Activated naive CD4-positive, alpha-beta T cell treated with anti-CD3 and anti-CD28 coated beads, Interleukin-2, amount 50 U/mL, for 16 hours (primary cell): ENCODE measurements at places on chromosomes 3 and 15.

- no peak for DNase-seq
Observed at GRCh38 chr3:106797461-106797860, 579.8 kb upstream of the CCDC54 start.

DNA sequence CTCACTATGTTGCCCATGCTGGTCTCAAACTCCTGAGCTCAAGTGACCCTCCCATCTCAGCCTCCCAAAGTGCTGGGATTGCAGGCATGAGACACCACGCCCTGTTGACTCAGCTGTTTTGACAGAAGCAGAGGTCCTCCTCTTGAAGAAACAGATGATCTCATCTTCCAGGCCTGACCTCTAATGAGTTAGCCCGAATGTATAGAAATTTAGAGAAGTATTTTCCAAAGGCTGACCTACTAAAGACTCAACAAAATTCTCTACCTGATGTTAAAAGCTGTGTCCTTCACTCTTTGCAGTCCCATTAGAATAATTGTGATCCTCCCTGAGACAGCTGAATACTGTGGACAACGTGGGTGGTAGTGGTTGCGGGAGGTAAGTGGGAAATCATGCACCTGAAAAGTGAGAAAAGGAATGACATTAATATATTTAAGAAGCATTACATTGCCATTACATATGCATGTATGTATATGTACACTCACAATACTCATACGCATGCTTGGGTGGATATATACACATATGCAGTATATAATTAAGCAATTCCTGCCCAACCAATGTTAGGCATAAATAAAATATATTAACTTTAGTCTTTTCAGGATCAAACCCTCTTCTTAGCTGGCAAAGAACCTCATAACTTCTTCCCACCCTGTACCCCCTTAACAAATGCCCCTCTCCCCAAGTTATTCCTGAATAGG lies 204.6 kb upstream of the NR2F2 start:
- no peak for DNase-seq

DNA sequence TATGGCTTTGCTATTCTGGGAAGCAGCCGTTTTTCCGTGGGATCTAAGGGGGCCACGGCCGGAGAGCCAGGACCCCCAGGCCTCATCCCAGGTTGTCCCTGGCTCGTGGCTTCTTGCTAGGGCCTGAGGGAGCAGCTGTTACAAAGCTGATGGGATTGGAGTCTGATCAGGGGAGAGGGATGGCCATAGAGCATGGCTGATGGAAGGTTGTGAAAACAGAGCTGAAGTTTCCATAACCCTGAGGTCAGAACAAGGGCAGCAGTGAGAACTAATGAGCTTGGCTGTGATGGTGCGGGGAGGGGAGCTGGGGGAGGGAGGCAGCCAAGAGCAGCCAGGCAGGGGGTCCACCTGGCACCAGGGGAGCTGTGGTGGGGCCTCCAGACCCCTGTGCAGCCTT lies 63.0 kb downstream of the LINGO1 start:
- DNase-seq = no peak

GRCh38 chr3:154615471-154615870 lies 185.5 kb upstream of the GPR149 start:
- no peak for DNase-seq

- no peak for DNase-seq
Observed at GRCh38 chr15:29050870-29051269, 165.1 kb downstream of the APBA2 start.

- no peak for DNase-seq
Observed at GRCh38 chr3:154538566-154539360, 108.8 kb upstream of the GPR149 start.

DNA sequence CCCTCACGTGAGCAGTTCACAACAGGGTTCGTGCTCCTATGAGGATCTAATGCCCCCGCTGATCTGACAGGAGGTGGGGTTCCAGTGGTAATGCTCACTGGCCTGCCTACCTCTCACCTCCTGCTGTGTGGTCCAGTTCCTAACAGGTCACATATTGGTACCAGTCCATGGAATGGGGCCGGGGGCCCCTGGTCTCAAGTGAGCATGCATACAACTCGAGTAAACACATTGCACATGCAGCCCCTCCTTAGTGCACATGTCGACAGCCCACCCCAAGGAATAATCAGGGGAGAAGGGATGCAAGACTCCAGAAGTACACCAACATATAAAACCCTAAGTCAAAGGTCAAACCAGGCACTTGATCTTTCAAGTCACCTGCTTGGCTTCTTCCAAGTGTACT lies 127.0 kb downstream of the TP63 start:
- no peak for DNase-seq

GRCh38 chr3:111738238-111738637 lies 120.8 kb upstream of the PHLDB2 start:
- no peak for DNase-seq

DNA sequence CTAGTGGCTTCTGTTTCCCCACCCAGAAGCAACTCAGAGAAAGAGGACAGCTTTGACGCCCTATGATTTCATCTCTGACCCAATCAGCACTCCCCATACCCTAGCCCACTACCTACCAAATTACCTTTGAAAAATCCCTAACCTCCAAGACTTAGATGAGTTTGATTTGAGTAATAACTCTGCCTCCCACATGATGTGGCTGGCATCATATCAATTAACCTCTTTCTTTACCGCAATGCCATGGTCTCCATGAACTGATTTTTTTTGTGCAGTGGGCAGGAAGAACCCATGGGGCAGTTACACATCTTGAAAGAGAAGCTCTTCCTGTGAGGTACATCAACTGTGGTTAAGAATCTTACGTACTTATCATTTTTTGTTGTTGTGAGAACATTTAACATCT lies 25.5 kb upstream of the APOD start:
- DNase-seq = no peak

DNA sequence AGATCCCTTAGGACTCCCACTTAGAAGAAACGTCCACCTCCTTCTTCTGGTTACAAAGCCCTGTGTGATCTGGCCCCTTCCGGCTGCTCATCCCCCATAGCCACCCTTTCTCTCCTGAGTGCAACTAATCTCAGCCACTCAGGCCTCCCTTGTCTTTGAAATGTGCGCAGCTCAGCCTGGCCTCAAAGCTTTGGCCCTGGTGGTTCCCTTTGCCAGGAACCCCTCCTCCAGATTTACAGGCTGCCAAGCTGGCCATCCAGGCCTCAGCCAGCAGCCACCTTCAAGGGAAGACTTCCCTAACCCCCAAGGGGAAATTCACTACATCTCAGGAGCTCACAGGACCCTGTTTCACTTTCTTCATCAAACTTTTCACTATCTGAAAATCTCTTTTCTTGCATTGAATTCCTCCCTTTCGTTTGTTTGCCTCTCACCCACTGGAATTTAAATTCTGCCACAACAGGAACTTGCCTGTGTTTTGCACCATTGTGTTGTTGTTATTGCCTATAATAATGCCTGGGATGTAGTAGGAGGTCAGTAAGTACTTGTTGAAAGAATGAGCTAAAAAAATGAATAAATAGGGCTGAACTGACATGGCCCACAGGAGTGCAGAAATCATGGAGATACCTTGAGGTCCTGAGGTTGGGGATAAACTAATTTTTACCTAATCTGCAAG lies 109.5 kb upstream of the PFN2 start:
- DNase-seq = no peak

DNA sequence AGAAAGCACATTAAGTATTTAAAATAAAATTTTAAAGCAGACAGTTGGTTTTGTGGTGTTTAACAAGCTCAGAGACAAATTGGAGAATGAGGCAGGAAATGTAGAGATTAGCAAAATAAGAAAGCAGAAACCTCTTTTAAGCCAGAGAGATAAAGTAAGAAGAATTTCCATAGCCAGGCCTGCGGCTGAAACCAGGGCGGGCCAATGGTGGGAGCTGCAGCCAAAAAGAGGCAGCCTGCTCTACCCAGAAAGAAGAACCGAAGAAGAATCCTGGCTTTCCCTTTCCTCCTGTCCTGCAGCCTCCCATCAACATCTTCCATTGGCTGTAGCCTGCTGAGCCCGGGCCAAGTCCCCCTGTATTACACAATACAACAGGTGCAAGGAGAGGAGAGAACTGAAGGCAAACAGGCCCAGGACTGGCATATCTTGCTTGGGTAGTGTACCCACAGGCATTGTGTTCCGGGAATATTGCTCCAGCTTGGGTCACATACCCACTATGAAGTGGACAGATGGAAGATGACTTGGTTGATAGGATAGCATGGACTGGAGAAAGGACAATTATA lies 11.5 kb upstream of the TFG start:
- no peak for DNase-seq

DNA sequence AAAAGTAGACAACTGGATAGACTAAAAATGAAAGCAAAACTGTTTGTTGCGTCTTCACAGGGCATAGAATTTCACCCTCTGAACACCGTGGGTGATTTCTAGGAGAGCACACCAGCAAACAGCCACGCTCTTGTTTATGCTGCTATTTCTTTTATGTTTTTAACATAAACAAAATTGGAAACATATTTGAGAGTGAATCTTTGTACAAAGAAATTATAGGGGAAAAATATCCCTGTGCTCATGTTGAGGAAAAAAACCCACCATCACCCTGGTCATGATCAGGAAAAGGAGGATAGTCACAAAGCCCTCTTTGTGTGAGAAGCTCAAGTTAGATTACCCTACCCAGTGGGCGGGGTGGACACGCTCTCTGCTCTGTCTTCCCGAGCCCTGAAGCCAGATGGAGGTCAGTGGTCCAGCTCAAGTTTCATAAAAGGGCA lies 313.3 kb downstream of the SATB1 start:
- no peak for DNase-seq
